A549 treated with AZD2906 at 1 μM for 4 hours (cell line): ENCODE measurements at places on chromosomes 4 and X. TPM values are rescaled to one million over a fixed set of nuclear protein-coding genes. Genes with fewer than 3 reads are reported as not detected.

Gene GABRE
- 11.5 to 18.6 TPM (median 12.8 TPM) in 5 replicates for total RNA-seq

Gene ARMCX2
- 0.06 to 0.08 TPM (median 0.08 TPM) in 3 of 5 replicates, not detected in the others for total RNA-seq

Gene ZNF732
- total RNA-seq = not detected in 5 replicates

Gene SCLT1
- total RNA-seq = 4.6 to 7.0 TPM (median 5.4 TPM) in 5 replicates

Gene CXCL3
- 3.2 to 4.4 TPM (median 3.3 TPM) in 5 replicates for total RNA-seq

Gene STOX2
- 1.8 to 2.8 TPM (median 2.3 TPM) in 5 replicates for total RNA-seq

Gene ARR3
- total RNA-seq = not detected in 5 replicates

Gene CCSER1
- not detected in 5 replicates for total RNA-seq

Gene FAM184B
- total RNA-seq = 0.01 to 0.02 TPM (median 0.02 TPM) in 5 replicates

Gene MRFAP1L1
- 31.2 to 38.7 TPM (median 33.9 TPM) in 5 replicates for total RNA-seq

Gene CTAG1B
- total RNA-seq = not detected in 5 replicates

Gene PIR
- total RNA-seq = 46.0 to 53.7 TPM (median 50.8 TPM) in 5 replicates

Gene SRPX2
- 1.8 to 3.7 TPM (median 2.5 TPM) in 5 replicates for total RNA-seq

Gene KANTR
- 1.3 to 1.8 TPM (median 1.7 TPM) in 5 replicates for total RNA-seq

Gene COL4A5
- total RNA-seq = 10.3 to 13.9 TPM (median 11.6 TPM) in 5 replicates

Gene IL15
- total RNA-seq = 12.3 to 15.6 TPM (median 13.9 TPM) in 5 replicates

Gene CC2D2A
- 11.3 to 14.0 TPM (median 12.1 TPM) in 5 replicates for total RNA-seq

Gene ESX1
- total RNA-seq = 0.05 to 0.15 TPM (median 0.09 TPM) in 3 of 5 replicates, not detected in the others

Gene CABS1
- not detected in 5 replicates for total RNA-seq

Gene HERC6
- total RNA-seq = 2.5 to 3.5 TPM (median 3.0 TPM) in 5 replicates

Gene SLC49A3
- total RNA-seq = 0.13 to 0.31 TPM (median 0.18 TPM) in 5 replicates

Gene AFM
- not detected in 5 replicates for total RNA-seq

Gene EMCN
- total RNA-seq = not detected in 5 replicates

Gene L1CAM
- total RNA-seq = 18.4 to 20.7 TPM (median 20.2 TPM) in 5 replicates

Gene MAP3K15
- total RNA-seq = 1.5 to 2.2 TPM (median 2.0 TPM) in 5 replicates

Gene MAGEC2
- total RNA-seq = not detected in 5 replicates
